ENCODE measurements at places on chromosomes 11 and 22.

GRCh38 chr11:118060081-118060661 lies 16.7 kb upstream of the TMPRSS4 start:
- DNase-seq: no peak

GRCh38 chr22:26667140-26667539 lies 9.8 kb downstream of the MIAT start:
- DNase-seq: no peak

DNA sequence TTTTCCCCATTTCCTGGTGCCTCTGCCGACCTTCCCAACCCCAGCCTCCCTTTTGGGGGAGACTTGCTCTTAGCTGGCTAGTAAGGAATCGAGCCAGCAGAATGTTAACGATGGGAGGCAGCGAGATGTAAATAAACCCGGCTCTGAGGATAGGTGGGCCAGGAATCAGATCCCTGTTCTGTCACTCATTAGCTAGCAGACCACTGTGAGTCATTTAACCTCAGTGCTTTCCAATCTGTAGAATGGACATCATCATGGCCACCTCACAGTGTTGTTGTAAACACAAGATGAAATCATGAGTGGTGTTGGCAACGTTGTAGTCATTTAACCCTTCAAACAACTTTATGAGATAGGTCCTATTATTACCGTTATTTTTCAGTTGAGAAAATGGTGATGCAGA lies 208.6 kb downstream of the KIRREL3 start:
- no peak for DNase-seq

- no peak for DNase-seq
Observed at GRCh38 chr22:33917744-33918406, 2.4 kb downstream of the LARGE1 start.

- no peak for DNase-seq
Observed at GRCh38 chr22:31447337-31447736, 42.3 kb downstream of the EIF4ENIF1 start.

- DNase-seq: no peak
Observed at GRCh38 chr11:123233280-123233974, 38.4 kb upstream of the CLMP start.

- no peak for DNase-seq
Observed at GRCh38 chr11:94876645-94877442, 96.5 kb downstream of the CWC15 start.

- no peak for DNase-seq
Observed at GRCh38 chr11:68471360-68472340, 11.1 kb downstream of the PPP6R3 start.

DNA sequence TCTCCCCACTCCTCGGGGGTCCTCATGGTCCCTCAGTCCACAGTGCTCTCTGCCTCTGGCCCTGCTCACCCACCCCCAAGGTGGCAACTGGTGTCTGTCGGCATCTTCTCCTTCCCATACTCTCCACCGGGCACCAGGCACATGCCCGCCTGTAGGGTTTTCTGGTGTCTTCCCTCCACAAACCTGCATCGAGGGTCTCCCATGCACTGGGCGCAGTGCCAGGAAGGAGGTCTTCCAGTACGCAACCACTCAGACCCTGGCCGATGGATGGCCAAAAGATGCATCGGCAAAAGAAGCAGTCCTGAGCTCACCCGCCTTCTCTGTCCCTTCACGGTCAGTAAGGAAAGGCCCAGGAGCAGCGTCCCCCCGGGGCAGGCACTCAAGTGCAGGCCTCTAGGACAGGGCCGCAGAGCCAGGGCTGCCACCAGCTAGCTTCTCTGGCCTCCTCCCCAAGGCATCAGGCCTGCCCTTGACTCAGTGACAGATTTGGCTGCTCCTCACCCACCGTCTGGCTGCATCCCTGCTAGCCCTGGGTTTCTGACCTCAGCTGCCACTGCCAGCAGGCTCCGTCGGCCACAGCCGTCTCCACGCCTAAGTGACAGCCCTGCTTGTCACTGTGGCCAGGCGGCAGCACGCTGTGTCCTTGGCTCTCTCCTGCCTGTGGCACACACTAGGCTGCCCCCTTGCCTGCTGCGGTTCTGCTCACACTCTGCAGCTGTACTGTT lies 32.1 kb upstream of the IGSF9B start:
- no peak for DNase-seq

DNA sequence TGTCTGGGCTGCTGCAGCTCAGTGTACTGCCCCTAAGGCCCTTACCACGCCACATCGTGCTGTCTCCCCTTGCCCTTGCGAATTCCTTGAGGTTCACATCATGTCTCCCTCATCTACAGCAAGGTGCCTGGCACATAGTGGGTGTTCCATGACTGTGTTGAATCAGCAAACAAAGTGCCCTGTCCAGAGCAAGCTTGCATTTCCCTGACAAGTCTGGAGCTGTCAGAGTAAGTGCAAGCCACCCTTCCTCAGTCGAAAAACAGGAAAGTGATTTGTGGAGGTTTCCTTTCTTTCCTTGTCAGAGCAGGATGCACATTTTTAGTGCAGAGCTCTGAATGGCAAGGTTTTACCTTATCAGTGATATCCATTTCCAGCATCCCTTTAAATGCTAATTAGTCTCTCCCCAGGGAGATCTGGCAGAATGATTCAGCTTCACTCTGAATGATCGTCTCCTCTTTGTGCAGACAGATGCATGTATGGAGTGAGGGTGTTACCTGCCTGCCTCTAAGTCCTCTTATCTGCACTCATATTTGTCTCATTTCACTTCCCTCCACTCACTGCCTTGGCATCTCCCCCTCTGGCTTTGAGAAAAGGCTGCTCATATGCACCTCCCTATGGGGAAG lies 331.2 kb downstream of the TMEM135 start:
- no peak for DNase-seq

DNA sequence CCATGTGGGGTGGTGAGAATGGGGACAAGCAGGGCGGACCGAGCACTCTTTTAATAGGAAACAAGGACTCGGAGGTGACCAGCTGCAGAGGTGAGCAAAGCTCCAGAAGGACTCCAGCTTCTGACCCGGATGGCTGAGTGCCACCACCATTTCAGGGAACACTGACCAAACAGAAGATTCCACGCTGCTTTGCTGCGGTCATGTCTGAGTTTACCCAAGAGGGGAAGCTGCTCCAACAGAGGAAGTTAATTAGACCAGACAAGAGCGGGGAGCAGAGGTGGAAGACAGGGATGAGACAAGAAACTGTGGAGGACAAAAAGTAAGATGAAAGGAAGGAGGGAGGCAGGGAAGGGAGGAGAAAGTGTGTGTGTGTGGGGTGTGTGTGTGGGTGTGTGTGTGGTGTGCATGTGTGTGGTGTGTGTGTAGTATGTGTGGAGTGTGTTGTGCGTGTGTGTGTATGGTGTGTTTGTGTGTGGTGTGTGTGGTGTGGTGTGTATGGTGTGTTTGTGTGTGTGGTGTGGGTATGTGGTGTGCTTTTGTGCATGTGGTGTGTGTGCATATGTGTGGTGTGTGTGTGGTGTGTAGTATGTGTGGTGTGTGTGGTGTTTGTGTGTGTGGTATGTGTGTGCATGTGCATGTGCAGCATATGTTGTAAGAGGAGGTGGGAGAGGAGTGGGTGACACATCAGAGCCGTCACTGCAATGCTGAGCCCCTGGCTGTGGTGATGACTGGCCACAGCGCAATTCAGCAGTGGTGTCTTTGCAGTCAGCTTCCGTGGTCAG lies 82.2 kb upstream of the AKIP1 start:
- DNase-seq: no peak

DNA sequence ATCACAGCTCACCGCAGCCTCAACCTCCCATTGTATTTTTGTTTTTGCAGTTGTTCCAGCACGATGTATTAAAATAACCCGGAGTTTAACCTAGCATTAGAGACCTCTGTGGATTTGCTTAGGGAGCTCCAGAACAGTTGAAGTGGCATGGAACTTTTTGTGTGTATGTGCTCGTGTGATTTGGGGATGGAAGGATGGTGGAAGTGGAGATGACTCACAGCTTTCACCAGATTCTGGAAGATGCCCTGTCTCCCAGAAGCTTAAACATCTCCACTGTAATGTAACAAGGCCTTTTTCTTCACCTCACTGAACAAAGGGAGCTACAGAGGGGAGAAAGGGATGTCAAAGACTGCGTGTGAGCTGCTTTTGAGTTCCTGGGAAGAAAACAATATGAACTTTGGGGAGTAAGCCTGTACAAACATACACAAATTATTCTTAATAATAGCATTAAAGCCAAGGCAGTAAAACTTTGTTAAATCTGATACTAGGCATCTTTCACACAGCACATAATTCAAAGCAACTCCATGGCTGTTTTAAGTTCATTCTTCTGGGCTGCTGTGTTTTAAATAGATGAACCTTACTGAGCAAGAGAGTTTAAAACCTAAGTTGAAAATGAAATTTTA lies 226.4 kb downstream of the ADAMTS15 start:
- no peak for DNase-seq

- DNase-seq: no peak
Observed at GRCh38 chr11:6321356-6321755, 1.1 kb upstream of the CAVIN3 start.

DNA sequence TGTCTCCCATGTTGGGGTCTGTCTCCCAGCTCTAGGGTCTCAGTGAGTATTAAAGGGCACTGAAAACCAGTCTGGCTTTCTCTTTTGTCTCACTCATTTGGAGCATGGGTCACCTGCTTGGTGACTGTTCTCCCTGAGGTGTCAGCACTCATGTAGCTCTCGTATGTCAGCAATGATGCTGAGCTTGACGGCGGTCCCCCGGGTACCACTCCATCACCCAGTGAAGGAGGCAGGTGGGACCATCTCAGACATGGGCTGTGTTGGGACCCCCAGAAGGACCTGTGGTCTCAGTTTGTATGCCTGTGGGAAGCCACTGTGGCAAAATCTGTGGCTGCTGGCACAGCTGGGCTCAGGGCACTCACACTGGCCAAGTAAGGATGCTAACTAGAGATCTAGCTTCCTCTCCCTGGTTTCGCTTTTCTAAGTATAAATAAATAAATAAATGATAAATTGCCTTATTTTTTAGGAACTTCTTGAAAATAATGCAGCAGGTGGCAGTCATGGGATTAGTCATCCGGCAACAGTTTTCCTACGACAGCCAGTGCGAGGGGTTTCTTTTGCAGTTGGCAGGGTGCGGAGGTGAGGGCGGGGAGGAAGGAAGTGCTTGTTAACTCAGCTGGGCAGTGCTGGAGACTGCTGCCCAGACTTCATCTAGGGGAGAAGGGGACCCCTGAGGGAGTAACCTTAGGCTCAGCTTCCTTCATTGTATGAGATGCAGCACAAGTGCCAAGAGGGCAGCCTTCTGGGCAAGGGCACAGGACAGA lies 48.8 kb downstream of the OSBP2 start:
- DNase-seq: no peak

- DNase-seq: no peak
Observed at GRCh38 chr11:122154227-122154626, 38.2 kb upstream of the BLID start.

All from NCI-H1930 (cell line).